ENCODE measurements at places on chromosomes 3 and 15.

DNA sequence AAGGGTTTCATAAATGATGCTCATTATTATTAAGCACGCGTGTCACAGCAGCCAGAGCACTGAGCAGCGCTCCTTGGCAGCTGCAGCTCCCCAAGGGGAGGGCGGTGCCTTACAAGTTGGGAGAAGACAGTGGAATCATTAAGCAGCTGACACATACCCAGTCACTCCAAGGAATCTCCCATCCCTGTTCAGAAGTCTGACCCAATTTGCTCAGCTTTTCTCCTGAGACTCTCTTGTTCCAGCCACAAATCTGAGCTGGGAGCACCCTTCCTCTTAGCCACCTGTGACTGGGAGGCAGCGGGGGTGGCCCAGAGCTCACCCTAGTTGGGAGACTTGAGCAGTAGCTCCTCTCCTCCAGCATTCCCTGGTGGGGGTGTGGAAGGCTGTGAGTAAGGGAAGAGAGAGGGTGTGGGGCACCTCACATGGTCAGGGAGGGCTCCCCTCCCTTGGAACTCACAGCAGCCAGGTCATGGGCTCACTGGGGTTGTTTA is 64.3 kb downstream of the DUT start:
- no peak for DNase-seq

GRCh38 chr3:125271127-125271526 is 58.6 kb upstream of the SLC12A8 start:
- no peak for DNase-seq

DNA sequence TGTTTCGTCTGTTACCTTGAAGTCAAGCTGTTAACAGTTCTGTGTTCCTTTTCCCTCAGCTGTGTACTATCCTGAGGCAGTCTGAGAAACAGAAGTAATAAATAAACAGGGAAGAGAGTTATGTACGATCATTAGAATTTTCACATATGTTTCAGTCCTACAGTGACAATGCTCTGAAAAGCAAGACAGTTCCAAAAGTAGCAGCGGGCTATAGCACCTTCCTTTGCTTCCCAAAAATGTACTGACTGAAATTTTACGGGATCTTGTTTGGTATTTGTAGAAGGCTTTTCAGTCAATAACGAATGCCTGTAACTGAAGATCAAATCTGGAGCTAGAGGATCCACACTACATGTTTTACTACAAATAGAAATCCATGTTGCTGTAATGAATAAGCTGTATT is 428.1 kb downstream of the PYDC2 start:
- DNase-seq, result no peak

DNA sequence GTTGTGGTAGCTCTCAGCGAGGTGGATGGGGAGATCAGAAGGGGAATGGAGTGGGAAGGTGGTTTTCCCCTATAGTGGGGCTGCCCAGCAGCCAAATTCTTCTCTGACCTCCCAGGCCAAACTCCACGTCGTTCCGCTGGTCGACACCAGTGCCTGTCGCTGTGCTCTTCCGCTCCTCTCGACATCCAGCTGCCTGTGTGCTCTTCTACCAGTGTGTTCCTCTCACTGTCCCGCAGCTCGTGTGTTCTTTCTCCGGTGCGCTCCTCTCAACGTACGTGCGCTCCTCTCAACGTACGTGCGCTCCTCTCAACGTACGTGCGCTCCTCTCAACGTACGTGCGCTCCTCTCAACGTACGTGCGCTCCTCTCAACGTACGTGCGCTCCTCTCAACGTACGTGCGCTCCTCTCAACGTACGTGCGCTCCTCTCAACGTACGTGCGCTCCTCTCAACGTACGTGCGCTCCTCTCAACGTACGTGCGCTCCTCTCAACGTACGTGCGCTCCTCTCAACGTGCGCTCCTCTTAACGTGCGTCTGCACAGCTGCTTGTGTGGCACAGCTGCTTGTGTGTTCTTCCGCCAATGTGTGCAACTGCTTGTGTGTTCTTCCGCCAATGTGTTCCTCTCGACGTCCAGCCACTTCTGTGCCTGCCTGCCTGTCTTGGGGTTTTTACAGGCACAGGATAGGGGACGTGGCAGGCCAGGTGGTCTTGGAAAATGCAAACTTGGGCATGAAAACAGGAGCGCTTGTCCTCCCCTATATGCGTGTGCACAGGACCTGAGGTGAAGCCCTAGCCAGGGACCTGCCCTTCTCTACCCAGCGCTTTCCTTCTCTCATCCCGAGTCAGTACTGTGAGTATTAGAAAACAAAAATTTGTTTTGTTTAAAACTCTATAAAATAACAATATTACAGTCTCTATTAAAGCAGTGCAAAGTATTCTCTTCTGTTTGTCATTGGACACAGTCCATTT is 991.1 kb downstream of the GBE1 start:
- DNase-seq, result no peak

- DNase-seq, result no peak
Observed at GRCh38 chr15:62121273-62122015, 43.6 kb downstream of the C2CD4B start.

DNA sequence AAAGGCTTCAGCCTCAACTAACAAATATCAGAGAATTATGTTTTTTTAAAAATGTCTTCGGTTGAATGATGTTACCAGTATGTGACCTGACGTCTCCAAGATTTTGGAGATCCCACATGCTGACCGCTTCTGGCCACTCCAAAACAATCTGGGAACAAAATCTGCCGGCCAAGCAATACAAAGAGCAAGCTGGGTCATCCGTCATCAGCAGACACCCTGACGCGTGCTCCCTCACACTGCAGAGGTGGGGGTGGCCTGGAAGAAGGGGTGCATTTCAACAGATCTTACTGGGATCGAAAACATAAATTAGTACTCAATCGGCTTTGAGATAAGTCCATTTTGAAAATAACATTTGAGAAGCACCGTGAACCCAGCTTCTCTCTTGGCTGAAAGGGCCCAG is 33.6 kb downstream of the HES1 start:
- no peak for DNase-seq

DNA sequence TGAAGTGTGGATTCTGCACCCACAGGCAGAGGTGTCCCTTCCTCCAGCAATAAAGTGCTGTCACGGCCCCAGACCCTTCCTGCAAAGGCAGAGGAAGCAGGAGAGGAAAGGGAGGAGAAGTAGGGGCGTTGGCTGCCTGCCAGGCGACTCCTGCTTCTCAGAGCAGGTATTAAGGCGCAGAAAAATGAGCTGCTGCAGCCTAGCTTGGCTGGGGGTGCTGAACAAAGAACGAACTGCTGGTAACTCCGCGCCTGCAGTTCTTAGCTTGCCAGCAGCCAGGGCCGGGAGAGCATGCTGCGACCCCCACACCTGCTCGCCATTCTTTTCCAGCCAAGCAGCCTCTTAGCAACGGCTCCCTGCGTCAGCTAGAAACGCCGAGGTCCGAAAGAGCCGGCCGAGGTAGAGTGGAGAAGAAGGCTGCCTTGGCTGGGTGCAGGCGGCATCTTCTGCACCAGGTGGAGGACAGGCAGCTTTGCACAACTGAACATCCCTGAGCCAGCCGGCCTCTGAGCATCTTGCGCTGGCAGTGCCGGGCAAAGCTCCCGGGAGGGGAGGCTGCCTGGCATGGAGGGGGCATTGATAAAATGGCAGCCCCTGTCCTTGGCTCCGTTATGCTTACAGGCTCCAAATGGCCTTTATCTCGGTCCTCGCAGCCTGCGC is 296.0 kb downstream of the MEX3B start:
- DNase-seq, result no peak

DNA sequence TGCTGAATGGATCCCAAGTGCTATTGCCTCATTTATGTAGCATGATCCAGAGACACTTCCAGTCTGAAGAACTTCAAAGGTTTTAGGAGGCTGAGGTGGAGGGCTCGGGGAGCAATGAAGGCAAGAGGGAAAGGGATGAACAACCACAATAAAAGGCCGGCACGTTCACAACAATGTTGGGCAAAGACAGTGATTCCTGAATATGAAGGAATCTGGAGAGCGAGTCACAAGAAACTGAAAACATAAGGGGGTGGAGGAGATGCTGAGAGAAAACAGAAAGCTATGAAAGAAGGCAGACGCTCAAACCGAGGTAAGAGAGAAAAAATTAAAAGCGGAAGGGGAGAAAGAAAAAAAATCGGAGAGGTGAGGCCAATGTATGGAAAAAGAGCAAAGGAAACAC is 120.1 kb downstream of the GREM1 start:
- DNase-seq, result no peak

DNA sequence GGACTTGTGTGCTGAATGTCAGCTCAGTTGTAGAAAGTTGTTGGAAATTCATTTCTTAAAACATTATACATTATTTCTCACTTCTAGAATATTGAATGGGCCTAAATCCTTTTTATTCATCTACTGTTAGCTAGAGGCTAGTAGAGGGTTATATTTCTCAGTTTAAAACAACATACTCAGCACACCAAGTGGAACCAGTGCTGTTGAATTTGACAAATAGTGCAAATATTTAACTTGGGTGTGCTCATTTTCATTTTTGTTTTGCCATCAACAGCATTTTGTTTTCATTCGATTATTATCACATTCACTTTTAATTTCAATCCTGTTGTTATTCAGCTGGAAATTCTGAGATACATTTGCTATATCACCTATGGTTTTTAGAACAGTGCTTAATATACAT is 269.4 kb upstream of the PEX5L start:
- DNase-seq, result no peak

GRCh38 chr3:123070510-123070909 is 3.7 kb downstream of the PDIA5 start:
- no peak for DNase-seq

DNA sequence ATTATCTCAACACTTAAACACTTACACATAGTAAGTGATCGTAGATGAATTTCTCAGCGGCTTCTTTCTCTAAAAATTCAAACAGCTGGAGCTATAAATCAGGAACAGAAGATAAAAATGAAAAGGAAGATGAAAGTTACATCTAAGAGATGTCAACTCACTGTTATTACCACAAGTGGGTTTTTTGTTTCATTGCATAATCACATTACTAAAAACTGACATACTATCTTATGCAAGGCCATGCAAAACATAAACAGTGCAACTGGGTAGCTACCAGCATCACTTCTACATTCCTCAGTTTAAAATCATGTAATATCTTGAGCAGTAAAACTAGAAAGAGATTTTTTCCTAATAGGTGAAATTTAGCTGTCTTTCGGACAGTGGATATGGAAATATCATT is 14.9 kb downstream of the MINDY4B start:
- no peak for DNase-seq

GRCh38 chr3:142987080-142987700 is 14.2 kb upstream of the U2SURP start:
- no peak for DNase-seq

DNA sequence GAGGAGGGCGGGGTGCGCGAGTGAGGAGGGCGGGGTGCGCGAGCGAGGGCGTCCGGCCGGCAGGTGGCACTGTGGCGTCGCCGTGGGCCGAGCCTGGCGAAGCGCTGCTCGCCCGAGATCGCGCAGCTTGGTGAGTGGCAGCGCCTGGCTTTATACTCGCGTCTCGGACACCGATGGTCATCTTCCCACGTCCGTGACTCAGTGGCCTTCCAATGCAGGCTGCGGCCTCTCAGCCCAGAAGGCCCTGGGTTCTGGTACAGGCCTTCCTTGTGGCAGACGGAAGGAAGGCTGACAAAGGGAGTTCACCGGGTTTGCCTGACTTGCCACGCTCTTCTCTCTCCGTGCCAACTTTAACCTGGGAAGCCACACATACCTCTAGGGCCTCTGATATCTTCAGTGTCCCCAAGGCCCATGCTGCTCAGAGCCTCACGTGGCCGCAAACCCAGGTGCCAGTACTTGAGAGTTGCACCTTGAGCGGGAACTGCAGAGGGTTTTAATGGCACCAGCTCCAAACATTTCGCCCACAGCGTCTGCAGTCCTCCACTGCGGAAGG is 195.3 kb upstream of the LYSMD4 start:
- peak; percentile 89 for DNase-seq

DNA sequence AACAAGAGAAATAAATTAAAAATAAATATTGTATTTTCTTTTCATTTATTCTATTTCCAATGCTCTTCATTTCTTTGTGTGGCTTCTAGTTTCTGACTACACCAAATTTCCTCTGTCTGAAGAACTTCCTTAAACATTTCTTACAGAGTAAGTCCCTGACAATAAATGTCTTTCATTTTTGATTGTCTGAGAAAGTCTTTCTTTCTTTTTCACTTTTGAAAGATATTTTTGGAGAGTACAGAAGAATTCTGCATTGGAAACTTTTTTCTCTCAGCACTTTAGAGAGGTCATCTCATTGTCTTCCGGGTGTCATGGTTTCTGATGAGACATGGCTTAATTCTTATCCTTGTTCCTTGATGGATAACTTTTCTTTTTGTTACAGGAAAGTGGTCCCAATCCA is 119.6 kb downstream of the MOBP start:
- no peak for DNase-seq

DNA sequence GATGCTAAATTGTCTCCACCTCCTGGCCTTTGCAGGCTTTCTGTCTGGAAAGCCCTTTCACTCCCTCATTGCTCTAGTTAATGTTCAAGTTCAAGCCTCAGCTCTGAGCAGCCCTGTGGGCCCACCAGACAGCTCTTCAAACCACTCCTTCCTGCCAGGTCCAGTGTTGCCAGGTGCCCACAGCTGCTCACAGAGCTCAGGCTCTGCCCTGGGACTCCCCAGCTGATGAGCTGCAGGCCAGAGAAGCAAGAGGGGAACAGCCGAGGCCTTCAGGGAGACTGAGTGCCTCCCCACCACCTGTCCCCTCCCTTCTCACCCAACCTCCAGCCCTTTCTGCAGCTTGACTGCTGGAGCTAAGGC is 1.3 kb upstream of the ZBTB47 start:
- DNase-seq, result no peak

DNA sequence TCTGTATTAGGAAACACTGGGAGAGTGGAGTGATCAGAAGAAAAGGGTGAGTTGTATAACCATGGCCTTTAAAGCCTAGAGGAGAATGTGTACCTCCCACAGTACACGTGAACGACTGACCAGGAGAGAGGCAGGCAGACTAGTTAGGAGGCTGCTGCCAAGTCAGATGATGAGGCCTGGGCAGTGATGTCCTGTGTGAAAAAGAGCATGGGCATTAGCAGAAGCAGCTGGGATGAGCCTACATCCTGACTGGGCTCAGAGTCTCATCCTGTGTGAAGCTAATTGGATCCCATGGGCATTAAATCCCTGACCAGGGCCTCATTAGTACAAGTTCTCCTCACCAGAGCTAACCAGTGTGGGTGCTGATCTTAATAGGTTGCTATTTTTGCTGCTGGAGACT is 89.1 kb upstream of the SLC2A2 start:
- DNase-seq, result no peak

GRCh38 chr3:13235079-13235478 is 161.8 kb upstream of the IQSEC1 start:
- no peak for DNase-seq
